LHCN-M2 (cell line): ENCODE measurements at places on chromosomes 6 and 20. TPM values are rescaled to one million over a fixed set of nuclear protein-coding genes. Genes with fewer than 3 reads are reported as not detected.

DNA sequence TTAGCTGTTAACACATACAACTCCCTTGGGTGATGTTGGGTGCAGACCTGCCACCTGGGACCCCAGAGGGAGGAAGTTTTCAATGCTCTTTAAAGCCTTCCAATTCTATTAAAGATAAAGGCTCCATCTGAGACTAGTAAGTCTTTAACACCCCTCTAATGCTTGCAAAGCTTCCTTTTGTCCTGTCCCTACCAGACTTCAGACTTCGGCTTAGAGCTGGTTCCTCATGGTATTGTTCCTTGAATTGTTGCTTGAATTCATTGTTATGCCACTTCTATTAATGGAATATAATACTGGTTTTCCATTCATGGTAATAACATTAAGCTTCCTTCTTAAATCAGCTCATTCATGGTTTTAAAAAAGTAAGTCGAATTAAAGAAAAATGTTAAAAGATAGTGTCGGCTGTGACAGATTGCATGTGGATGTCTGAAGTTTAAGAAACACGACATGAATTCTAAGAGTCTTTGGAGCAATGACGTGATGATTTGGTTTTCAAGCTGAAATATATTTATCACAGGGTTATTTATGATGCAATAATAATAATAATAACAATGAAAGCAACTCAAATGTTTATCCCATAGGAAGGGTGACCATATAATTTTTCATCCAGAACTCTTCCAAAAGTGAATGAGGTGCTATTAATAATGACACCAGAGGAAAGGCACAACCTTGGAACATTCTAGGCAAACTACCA, 21.8 kb downstream of the PDYN start:
- DNase-seq, result no peak

- peak; percentile 94 for DNase-seq
Observed at GRCh38 chr6:151869345-151869744, 61.9 kb downstream of the ESR1 start.

The CCN2 gene
- total RNA-seq, result 46.6 and 51.8 TPM in 2 replicates

DNA sequence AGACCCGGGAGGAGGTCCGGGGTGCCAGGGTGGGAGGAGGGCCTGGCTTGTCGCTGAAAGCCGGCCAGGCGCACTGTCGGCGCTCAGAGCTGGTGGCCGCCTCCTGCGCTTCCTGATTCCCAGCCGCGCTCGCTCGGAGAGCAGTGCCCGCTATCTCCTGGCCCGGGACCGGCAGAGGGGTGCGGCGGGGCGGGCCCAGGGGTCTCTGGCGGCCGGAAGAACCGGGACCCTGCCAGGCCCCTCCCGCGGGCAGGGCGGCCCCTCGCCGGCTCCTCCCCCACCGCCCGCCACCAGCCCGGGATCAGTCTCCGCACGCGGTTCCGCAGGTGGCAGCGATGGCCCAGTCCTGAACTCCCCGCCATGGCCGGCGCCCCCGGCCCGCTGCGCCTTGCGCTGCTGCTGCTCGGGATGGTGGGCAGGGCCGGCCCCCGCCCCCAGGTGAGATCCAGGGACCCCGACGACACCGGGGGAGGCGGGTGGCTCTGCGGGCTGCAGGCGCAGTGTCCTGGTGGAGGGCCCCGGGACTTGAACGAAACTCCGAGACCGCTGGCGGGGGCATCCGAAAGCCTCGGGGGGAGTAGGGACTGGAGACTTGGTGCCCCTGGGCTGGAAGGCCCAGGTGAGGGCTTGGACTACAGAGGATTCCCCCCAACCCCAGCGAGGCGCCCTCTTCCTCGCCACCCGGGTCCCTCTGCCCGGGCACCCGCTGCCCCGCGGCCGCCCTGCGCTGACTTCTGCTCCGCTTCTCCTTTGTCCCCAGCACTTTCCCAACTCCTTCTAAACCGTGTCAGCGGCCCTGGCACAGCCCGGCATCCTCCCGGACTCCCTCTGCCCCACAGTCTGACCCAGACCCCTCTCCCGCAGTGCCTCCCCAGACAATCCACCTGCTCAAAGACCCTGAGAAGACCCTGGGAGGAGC, at the start of gene GLP1R:
TSS of gene GLP1R (plus strand) at position 301 of the 919 bp plus-strand sequence. CDS start at position 361, 60 bp downstream.
- no peak for DNase-seq

DNA sequence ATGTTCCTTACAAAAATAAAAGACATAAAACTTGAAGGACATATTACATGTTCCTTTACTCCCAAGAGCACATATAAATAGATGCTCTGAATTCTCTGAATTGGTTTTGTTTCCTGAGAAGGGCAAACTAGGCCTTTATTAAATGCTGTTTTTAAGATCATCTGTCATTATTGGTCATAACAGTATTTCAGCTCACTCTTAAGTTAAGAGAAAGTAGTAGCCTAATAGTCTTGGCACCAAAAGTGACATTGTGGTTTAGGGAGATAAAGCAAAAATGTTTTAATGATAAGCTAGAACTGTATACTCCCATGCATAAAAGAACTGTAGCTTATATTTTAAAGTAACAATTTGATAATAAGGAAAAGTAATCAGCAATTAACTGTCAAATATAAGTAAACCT, 361.1 kb upstream of the PTCHD4 start:
- DNase-seq, result no peak

DNA sequence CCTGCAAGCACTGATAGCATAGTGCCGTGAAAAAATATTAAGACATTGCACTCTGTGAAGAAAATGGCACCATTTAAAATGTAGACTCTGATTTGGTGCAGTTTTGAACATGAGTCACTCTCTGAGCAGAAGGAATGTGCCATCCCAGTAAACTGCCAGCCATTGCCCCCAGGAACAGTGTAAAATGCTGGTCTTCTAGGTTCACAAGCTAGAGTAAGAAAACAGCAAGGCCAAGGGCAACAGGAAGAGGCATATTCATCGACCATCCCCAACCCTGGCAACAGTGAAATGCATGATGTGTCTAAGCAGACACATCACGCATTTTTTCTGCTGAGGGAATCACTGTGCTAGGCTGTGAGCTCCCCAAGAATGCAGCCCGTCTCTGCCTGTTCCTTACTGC, 163.2 kb upstream of the RIN2 start:
- DNase-seq, result no peak

GRCh38 chr6:55822815-55823214, 52.6 kb downstream of the BMP5 start:
- peak; percentile 49 for DNase-seq

- peak; percentile 29 for DNase-seq
Observed at GRCh38 chr20:46220455-46221207, 87.7 kb downstream of the CDH22 start.

- DNase-seq, result peak; percentile 8
Observed at GRCh38 chr6:144055121-144055931, 40.0 kb downstream of the SF3B5 start.

The FOXA2 gene
- not detected in 2 replicates for total RNA-seq

- no peak for DNase-seq
Observed at GRCh38 chr20:64090165-64090564, 6.0 kb upstream of the LKAAEAR1 start.

DNA sequence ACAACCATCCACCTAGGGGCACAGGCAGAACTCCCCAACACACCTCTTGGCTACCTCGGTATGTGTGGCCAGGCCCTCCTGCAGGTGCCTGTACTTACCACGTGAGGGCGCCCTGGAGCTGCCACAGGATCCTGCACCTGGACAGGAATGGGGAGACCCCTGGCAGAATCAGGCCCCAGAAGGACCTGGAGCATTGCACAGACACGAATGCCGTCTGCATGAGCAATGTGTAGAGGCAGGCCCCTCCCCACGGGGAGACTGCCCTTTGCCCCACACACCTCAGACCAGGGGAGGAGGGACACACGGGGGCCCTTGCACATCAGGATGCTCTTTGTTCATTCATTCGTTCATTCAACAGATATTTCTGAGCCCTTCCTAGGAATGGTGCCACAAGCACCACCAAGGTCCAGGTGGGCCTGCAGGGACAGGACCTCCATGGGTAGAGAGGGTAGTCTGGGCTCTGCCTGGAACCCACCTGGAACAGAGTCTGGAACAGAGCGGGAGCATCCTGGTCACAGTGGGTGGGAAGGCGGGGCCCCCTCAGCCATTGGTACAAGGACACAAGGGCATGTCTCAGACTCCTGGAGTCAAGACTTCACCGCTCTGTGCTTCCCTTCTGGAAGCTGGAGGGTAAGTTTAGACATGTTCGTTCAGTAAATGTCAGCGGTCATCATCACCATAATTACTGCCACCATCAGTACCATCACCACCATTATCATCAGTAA, 32.3 kb downstream of the YTHDF1 start:
- no peak for DNase-seq

GRCh38 chr6:75368864-75369402, 84.3 kb upstream of the TMEM30A start:
- no peak for DNase-seq

DNA sequence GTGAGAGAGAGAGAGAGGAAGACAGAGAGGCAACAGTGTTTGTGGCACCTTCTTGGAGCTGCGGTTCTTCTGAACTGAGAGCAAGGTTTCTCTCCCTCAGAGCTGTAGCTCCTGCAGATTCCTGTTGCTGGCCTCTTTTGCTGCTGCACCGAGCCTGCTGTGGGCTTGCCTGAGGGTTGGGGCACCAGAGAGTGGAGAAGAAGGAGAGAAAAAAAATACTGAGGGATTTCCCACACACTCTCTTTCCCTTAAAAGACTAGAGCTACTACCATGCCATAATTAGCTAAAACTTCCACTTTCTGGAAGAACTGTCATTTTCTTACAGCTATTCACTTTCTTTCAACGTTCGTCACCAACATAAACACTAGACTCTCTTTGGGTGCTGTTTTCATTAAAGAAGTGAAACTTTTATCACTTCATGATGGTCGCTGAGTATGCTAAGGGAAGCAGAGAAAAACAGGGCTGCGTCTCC, 18.2 kb upstream of the ECI2 start:
- DNase-seq, result no peak

GRCh38 chr6:158760618-158761250, 58.4 kb downstream of the EZR start:
- no peak for DNase-seq

DNA sequence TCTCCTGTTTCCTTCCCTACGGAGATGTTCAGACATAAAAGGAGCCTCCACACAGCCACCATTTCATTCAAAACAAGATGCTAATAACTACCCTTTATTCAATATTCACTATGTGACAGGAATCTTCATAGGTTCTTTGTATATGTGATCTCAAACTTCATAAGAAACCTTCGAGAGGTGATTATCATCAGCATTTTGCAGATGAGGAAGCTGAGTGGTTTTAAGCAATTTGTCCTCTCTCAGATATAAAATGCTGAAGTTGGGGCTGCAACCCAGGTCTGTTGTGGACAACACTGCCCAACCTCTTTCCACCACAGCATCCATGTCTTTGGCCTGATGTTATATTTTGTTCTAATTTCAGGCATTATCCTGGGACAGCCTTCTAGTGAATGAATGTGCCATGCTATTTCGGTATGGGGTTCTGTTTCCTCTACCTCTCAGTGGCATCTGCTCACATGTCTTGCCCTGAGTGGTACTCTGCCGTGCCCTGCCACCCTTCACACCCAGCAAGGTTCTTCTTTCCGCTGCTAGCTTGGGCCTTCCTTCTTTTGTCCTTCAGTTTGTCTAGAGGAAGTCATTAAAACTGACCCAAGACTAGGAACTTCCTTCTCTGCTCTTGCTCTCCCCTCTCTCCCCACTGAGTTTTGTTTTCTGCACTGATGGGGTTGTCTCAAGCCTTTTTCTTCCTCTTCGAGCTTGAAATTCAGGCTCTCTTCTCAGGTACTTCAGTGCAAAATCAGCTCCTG, 300.9 kb upstream of the PRDM1 start:
- DNase-seq, result no peak

DNA sequence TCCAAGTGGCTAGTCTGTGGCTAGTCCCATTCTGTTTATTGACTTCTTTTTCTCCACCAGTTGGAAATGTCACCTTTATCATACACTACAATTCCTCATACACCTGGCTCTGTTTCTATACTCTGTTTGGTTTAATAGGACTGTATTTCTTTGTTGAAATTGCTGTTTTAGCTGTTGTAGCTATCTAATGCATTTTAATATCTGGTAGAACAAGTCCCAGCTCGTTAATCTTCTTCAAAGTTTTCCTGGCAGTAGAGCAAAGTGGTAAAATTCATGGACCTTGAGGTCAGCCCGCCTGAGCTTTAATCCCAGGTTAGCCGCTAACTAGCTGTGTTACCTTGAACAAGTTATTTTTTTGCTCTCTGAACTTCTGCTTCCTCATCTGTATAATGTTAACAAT, 9.9 kb upstream of the ASXL1 start:
- DNase-seq, result no peak

GRCh38 chr6:39330057-39330456, 7.6 kb upstream of the KCNK16 start:
- no peak for DNase-seq

The PTCHD4 gene
- 21.0 and 23.6 TPM in 2 replicates for total RNA-seq

DNA sequence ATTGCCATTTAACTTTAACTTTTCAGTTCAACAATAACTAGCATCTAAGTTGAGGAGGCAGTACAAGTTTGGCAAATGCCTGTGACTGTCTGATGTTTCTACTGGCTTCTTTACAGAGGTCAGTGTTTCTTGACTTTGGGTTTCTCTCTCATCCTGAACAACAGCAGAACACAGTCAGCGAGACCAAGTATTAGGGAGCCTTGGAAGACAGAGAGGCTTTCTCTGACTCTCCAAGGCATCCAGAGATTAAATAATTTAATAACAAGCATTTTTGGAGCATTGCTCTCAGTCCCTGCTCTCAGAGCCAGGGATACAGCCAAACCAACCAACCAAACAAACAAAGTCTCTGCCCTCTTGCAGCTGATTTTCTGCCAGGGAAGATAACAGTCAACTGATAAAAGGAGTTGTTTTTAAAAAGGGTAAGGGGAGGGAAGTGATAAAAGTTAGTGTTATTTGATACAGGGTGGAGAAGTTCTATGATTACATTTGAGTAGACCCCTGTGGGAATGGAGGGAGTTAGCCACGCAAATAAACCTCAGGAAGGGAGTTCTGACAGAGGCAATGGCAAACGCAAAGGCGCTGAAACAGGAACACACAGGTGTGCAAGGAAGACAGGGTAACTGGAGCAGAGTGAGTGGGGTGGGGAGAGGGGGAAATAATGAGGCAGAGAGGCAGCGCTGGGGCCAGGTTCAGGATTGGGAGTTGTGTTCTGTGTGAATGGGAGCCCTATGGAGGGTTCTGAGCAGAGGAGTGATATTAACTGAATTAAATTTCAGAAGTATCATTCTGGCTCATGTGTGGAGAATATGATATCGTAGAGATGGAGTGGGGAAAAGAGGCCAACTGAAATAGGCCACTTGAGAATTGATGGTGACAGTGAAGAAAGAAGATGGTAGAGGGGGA, 55.2 kb downstream of the SEL1L2 start:
- no peak for DNase-seq

GRCh38 chr20:571754-572441, 28.3 kb upstream of the CSNK2A1 start:
- DNase-seq, result peak; percentile 31

The DNMT3B gene
- 1.2 TPM in 2 replicates for total RNA-seq

- no peak for DNase-seq
Observed at GRCh38 chr6:378090-378957, 13.2 kb upstream of the IRF4 start.

DNA sequence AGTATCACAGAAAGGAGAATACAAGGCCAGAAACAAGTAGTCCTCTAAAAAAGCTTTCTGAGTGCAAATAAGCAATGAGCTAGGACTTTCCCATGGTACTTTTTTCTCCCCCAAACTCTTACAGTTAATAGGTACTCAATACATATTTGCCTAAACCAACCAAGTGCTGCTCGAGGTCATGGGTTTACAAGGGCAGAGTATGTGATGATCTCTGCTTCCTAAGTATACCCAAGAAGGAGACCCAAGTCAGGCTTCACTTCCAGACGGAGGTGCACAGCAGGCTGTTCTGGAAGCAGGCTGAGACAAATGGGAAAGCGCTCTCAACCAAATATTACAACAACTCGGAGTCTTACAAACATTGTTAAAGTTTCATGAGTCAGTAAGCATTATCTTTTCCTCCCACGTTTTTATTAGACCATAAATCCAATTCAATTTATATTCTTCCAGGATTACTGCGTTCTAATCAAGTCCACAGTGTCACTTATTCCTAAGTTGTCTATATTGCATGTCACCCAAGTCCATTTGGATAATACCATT, 8.1 kb downstream of the FYN start:
- DNase-seq, result no peak
